ENCODE measurements at places on chromosomes 3 and 15.

- no peak for DNase-seq
Observed at GRCh38 chr3:20776286-20776685, 590.3 kb upstream of the SGO1 start.

- no peak for DNase-seq
Observed at GRCh38 chr3:105868431-105868741, 426 bp downstream of the CBLB start.

- DNase-seq: no peak
Observed at GRCh38 chr15:61410662-61411061, 181.6 kb upstream of the RORA start.

- no peak for DNase-seq
Observed at GRCh38 chr3:25257026-25257425, 171.0 kb upstream of the RARB start.

DNA sequence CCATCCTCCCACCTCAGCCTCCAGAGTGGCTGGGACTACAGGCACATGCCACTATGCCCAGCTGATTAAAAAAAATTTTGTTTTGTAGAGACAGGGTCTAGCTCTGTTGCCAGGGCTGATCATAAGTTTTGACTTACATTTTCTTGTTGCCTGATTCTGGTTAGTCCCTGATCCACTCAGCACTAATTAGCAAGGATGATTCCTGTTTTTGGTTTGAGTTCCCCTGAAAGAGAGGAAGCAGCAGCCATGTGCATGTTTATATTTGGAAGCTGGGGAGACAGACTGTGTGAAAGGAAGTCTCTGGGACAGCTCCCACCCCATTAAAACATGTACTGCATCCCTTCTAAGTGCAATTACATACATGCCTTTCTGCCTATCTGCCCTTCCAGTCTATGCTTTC, 3.6 kb upstream of the NCK1 start:
- no peak for DNase-seq

DNA sequence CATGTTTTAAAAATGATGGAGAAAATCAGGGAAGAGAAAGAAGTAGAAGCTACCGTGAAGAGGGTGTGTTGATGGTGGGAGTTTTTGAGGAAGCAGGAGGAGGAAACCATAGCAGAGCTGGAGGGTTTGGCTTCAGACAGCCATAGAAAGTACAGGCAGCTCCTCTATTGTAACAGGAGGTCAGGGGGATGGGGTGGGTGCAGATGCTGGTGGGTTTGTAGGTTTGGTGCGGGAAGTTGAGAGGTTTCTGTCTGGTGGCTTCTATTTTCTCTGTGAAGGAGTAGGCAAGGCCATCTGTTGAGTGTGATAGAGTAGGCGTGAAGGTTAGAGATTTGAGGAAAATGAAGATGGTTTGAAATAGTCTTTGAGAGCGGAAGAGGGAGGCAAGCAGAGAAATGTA, 97.7 kb upstream of the TBC1D5 start:
- DNase-seq: no peak

GRCh38 chr3:19093084-19093483, 55.2 kb upstream of the KCNH8 start:
- DNase-seq: no peak

All from activated gamma-delta T cell treated with anti-CD3 and anti-CD28 coated beads, Interleukin-2, amount 50 U/mL, for 16 hours (primary cell).